Large intestine (tissue), 12 donors: ENCODE measurements at places on chromosomes 5 and 9. TPM values are rescaled to one million over a fixed set of nuclear protein-coding genes. Genes with fewer than 3 reads are reported as not detected.

DNA sequence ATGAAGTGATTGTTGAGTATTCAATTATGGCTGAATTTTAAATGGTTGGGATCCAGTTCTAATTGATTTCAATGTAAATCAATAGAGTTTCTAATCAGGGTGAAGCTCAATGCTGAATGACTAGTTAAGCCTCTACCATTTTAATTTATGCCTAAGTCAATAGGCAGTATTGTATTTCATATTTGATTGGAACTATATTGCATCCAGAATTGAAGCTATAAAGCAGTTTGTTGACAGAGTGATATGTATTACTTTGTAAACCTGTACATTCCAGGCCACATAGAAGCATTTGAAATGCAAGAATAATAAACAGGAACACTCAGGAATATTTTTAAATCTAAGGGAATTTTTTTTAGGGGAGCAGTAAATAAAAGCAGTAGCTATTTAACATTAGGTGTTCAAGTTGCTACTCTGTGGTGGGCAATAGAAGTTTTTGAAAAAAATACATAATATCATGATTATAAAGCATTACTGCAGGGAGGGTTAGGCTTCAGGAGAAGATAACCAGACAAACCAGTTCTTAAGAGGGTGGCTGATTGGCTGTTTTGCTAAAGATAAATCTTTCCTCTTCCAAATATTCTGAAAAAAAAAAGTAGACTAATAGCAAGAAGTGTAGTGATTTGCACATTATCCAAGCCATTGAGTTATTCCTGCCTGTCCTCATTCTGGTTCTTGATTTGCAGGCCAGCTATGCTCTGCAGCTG lies 492.0 kb upstream of the MEF2C start:
- no peak for DNase-seq

GRCh38 chr5:1184163-1184470 lies 17.3 kb upstream of the SLC6A19 start:
- no peak for DNase-seq

- no peak for DNase-seq
Observed at GRCh38 chr5:58851571-58851970, 268.7 kb downstream of the RAB3C start.

- DNase-seq: no peak
Observed at GRCh38 chr9:21047281-21047691, 15.8 kb upstream of the HACD4 start.

DNA sequence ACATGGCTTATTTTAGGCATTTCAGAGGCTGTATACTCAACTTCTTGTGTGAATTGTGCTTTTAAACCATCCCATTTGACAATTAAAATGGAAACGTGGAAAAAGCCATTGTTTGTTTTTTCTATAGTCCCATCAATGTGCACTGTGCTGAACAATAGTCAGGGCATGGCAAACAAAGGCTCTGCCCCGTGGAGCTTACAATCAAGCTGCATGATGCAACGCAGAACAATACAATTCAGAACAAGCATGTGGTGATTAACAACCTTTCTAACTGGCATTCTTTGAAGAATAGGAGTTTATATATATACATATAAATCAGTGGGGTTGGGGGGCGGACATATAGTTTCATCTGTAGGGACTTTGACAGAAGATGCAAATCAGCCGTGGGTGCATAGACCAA lies 2125.4 kb upstream of the WWC1 start:
- DNase-seq: no peak

GRCh38 chr9:136667940-136668760 lies 5.4 kb downstream of the EGFL7 start:
- no peak for DNase-seq

- DNase-seq: no peak
Observed at GRCh38 chr5:56983593-56984361, 31.9 kb upstream of the MIER3 start.

- no peak for DNase-seq
Observed at GRCh38 chr5:57306359-57306758, 132.5 kb downstream of the GPBP1 start.

DNA sequence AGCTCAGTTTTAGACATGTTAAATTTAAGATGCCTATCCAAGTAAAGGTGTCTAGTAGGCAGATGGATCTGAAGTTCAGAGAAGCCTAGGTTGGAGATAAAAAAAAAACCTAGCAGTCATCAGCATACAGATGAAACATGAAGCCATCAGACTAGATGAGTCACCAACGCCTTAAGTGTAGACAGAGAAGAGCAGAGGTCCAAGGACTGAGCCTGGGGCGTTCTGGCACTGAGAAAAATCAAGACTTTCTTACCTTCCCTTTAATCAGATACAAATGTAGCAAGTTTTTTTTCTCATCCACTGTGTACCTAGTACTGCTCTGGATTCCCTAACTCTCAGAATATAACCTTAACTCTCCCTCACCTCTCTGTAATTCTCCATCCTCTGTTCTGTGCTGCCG lies 97.3 kb downstream of the SIL1 start:
- no peak for DNase-seq

DNA sequence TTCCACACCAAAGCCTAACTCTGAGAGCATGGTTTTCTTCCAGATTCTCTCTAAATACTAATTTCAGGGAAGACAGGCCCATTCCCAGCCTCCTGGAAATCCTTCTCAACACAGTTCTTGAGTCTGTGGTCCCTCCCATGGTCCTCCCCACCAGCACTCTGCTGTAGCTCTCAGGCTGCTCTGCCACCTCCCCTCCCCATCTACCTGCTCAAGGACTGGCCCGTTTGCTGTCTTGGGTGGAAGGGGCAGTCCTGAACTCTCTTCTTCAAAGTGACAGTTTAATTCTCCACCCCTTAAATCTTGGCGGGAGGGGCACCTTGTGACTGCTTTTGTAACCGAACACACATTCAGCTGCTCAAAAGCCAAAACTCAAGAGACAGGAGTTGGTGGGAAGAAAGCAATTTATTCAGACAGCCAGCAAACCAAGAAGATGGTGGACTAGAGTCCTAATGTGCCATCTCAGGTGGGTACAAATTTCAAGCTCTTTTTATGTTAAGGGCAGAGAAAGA lies 7.6 kb upstream of the LCN15 start:
- no peak for DNase-seq

The PMPCA gene
- 64.7 TPM for polyA plus RNA-seq

The MAMDC2 gene
- polyA plus RNA-seq: 7.9 TPM

The SPATA31D4 gene
- polyA plus RNA-seq: not detected

The FOXD4L5 gene
- 0.09 TPM for polyA plus RNA-seq

The PCDHB9 gene
- polyA plus RNA-seq: 0.73 TPM
